ENCODE measurements at places on chromosomes 3 and 15. TPM values are rescaled to one million over a fixed set of nuclear protein-coding genes. Genes with fewer than 3 reads are reported as not detected.

Gene SLC25A20
- total RNA-seq: 7.4 TPM

DNA sequence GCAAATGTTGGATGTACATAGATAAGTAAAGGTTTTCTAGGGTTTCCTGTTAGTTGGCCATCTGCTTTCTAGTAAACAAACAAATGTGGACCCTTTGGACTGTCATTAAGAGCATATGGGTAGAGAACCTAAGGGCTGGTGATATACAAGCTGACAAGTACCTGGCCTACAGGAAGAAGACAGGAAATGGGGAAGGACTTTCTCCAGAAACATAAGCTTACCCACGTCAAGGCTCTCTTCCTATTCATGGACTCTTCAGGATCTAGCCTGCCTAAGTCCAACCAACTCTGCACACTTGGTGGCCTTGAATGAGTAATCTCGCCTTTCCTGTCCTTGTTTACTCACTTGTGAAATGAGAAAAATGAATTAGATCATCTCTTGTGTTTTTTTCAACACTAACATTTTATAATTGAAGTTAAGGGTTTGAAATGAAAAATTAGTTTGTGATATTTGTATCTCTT lies 22.2 kb upstream of the GOLIM4 start:
- DNase-seq: no peak

DNA sequence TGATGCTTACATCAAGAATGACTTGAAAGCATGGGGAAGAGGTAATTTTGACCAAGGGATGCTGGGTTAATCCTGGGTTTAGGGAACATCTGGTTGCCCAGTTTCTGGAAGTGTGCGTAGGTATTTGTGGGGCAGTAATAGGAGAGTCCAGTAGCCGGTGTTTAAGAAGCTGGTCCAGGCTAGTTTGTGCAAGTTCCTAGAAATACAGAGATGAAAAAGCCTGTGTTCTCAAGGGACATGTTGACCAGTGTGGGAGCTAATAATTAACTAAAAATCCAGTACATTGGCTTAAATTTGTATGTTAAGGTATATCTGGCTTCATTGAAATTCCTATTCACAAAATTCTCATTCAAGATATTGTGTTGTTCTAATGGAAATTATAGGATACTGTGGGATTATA lies 51.2 kb downstream of the UBE2E2 start:
- no peak for DNase-seq

Gene CKMT1A
- 35.5 TPM for total RNA-seq

Gene HHLA2
- total RNA-seq: not detected

Gene WWTR1
- total RNA-seq: 24.8 TPM

Gene SLC2A2
- not detected for total RNA-seq

- no peak for DNase-seq
Observed at GRCh38 chr15:37112171-37112570, 11.8 kb upstream of the MEIS2 start.

GRCh38 chr3:170660139-170660538 lies 74.3 kb upstream of the SLC7A14 start:
- no peak for DNase-seq

Gene BOC
- total RNA-seq: 4.0 TPM

Gene NCK1
- total RNA-seq: 27.5 TPM

DNA sequence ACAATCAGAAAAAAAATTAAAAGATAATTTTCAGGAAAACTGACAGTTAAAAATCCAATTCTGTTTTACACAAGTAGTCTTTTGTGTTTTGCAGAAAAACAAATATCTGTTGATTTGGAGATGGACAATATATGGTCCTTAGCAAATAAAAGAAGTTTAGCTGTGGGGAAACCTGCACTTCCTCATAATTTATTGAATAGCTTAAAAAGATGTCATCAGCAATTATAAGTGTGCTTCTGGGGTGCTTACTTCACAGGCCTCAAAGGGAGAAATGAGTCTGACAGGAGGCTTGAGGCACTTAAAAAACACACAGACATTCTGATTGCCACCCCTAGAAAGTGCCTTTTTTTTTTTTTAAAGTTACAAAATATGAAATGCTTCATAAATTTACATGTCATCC lies 31.6 kb upstream of the CERS3 start:
- no peak for DNase-seq

DNA sequence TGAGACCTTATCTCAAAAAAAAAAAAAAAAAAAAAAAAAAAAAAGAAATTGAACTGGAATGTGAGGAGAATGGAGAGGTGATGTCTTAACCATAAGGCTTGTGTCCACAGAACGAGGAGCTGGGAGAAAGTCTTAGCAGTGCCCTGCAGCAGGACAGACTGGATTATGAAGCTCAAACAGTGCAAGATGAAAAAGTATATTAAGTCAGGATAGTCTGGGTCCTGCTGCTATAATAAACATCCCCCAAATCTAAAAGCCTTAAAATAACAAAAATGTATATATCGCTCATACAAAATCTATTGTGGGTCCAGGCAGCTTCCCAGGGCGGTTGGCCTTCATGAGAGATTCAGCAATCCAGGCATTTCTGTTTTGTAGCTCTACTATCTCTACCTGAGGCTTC lies 175.5 kb downstream of the RAB11A start:
- DNase-seq: no peak

DNA sequence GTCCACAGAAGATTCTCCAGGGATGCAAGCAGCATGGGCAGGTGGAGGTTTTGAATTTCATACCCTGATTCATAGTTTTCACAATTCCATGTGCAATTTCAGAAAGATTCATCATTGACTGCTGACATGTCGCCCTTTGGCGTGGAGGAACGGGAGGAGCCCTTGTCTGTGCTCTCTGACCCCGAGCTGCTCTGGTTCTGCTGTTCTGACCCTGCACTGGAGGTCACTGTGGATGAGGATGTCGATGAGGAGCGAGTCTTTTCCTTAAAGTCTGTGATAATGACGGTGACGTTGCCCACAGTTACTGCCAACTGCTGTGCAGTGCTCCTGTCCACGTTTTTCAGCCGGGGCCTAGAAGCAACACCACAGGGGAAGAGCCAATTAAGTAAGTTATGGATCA lies 470.0 kb downstream of the SHQ1 start:
- no peak for DNase-seq

DNA sequence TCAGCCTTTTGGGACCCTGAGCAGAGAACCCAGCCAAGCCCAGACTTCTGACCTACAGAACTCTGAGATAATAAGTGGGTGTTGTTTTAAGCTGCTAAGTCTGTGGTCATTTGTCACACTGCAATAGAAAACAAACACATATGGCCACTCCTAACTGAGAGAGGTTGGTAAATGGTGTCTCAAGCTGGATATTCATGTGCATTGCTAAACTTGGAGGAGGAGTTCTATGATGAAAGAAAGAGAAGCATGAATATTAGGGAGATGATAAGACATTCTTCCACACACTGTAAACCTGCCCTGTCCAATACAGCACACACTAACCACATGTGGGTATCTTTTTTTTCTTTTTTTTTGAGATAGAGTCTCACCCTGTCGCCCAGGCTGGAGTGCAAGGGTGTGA lies 27.8 kb upstream of the UBL7 start:
- DNase-seq: no peak

- DNase-seq: no peak
Observed at GRCh38 chr3:64022451-64023186, 675 bp downstream of the PSMD6 start.

Gene C3orf22
- total RNA-seq: not detected

GRCh38 chr3:133938770-133939462 lies 43.2 kb upstream of the RAB6B start:
- DNase-seq: peak; percentile 23

Gene AGTR1
- total RNA-seq: not detected

Measured in H9 (cell line).